Left kidney (tissue), 8 donors: ENCODE measurements at places on chromosomes 2 and 18. TPM values are rescaled to one million over a fixed set of nuclear protein-coding genes. Genes with fewer than 3 reads are reported as not detected.
A peak's percentile ranks its signal among the peaks of the same experiment; 100 is the strongest.

The DSC1 gene
- 2.9 TPM for polyA plus RNA-seq

The DNAJB2 gene
- 62.9 TPM for polyA plus RNA-seq

The LTBP1 gene
- 85.2 TPM for polyA plus RNA-seq

The ADCYAP1 gene
- polyA plus RNA-seq = 0.10 TPM

The SLC30A3 gene
- 6.2 TPM for polyA plus RNA-seq

The RFX8 gene
- 0.98 TPM for polyA plus RNA-seq

The LDLRAD4 gene
- 9.7 TPM for polyA plus RNA-seq

The LIMS4 gene
- polyA plus RNA-seq = 2.1 TPM

The PLCD4 gene
- polyA plus RNA-seq = 11.9 TPM

GRCh38 chr2:95267458-95268210, 6.6 kb upstream of the PROM2 start:
- no peak for DNase-seq

DNA sequence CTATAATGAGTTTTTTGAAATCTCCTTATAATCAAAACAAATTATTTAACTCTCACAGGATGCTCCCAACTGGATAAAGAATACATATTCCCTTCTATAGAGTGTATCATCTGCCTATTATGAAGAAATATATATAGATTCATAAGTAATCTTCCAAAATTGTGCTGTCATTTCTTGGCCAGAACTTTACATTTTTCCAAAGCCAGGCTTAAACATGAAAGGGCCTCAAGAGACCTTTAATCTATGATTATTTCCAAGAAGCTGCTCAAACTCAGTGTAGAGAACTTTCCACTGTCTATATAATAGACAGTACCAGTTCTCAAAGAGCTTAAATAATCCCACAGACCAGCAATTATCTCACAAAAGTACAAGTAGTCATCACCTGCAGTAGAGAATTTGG, 211.0 kb downstream of the AKAIN1 start:
- no peak for DNase-seq

- DNase-seq = no peak
These were observed 21.5 kb upstream of the CAB39 start for GRCh38 chr2:230691005-230691647.

- DNase-seq = no peak
These were observed 119.4 kb downstream of the PARD3B start for GRCh38 chr2:204664708-204665121.

DNA sequence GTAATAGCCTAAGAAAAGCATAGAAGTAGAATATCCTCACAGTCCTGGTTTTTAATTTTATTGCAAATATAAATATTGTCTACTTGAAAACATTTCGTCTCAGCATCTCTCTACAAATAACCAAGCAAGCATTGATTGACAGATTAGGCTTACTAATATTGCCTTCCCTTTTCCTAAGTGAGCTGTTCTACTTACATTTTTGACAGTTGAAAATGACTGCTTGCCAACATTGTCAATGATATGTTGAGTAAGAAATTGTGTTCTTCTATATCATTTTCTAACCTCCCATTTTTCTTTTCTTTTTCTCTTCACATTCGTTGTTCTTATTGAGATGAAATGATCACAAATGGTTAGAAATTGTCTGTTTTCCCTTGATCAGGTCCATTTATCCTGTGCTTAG, 47.0 kb upstream of the STK39 start:
- DNase-seq = no peak

- peak; percentile 31 for DNase-seq
These were observed 8.4 kb upstream of the POU3F3 start for GRCh38 chr2:104845552-104845931.

DNA sequence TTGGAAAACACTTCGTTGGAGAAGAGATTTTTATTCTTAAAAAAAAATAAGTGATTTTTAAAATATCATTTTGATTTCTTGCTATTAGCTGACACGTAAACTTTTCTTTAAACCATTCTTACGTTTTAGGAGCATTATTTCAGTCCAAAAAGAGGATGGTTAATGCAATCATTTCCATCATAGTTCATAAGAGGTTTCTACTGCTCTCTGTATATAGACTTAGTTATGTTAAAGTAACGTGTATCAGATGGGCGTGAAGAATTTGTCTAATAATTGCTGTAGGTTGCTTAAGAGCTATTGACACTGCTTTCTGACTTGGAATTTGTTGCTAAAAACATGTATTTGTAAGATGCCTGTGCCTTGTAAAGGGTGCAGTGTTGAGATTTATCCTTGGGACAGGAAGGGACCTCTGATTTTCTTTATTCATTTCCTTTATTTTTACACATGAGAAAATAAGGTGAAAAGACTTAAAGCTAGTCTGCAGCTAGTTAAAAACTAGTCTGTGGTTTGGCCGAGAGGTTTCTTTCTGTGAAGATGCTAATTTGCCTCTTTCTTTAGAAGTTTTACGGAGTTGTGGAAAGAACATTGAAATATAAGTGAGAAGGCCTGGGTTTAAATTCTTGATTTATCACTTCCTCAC, 2.9 kb downstream of the ANKRD12 start:
- DNase-seq = no peak

- no peak for DNase-seq
These were observed 3.8 kb upstream of the TBR1 start for GRCh38 chr2:161412346-161412745.

- DNase-seq = peak; percentile 43
These were observed 638 bp downstream of the ST6GAL2 start for GRCh38 chr2:106885329-106885728.

DNA sequence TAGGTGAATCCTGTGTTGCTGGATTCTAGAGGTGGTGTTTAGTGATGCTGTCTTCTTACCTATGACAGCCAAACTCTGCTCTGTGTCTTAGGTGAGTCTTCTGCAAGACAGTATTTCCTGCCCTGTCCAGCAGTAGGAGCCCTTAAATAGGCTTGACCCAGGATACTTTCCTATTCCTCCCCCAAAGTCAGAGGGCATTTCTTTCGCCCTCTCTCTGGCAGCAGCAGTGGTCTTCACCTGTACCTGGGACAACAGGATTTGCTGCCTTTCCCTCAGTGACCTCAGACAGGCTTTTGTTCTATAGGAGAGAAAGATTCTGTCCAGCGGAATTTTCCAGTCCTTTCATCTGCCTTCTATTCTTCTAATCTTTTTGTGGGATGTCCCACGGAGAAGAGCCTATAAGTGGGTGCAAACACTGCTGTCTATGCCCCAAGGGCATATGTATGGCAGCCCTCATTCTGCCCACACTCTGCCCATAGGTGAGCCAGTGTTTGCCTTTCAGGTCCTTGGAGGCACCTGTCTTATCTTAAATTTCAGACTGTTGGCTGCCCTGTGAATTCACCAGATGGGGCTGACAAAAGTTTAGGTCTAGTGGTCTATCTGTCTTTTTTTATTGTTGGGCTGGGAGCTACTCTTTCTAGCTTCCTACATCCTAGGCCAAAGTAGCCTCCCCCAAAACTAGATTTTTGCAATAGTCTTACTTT, 177.3 kb upstream of the SPOPL start:
- no peak for DNase-seq

- no peak for DNase-seq
These were observed 20.3 kb upstream of the MARCO start for GRCh38 chr2:118921646-118922045.

DNA sequence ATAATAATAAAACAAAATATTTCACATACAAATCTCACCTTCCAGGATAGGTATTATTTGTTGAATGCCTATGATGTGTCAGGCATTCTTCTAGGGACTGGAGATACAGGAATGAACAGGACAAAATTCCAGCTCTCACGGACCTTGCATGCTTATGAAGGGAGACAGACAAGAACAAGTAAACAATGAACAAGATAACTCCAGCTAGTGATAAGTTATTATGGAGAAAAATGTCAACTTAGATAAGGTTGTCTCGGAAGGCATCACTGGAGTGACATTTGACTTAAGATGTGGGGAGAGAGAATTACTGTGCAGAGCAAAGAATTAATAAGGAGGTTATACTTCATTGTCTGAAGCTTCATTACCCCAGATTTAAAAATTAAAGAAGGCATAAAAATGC, 836.7 kb downstream of the SOCS6 start:
- no peak for DNase-seq

DNA sequence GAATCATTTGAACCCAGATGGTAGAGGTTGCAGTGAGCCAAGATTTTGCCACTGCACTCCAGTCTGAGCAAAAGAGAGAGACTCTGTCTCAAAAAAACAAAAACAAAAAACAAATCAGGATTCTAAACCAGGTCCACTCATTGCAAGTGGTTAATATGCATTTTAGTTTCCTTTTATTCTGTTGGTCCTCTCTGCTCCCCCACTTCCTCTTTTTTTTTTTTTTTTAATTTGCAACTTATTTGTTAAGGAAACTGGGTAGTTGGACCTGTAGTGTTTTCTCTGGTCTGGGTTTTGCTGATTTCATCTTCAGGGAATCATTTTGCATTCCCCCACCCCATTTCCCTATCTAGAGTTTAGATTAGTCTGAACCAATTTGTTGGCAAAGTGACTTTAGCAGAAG, 14.0 kb downstream of the FER1L5 start:
- no peak for DNase-seq

DNA sequence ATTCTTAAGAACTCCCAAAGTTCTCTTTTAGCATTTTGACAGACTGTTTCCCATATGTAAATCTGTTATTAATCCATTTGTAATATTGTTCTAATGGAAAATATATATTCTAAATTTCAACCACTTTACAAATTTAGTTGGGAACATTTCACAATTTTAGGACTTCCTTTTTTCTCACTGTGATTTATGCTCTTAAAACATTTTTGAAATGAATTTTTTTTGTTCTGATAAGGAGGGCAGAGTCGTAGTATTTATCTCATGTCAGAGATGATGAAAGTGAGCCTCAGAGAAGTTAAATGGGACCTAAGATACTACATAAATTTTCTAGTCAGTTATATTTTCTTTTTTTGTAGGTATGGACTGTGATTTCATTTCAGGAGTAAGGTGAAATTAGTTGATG, 26.6 kb downstream of the RASGRP3 start:
- DNase-seq = no peak

DNA sequence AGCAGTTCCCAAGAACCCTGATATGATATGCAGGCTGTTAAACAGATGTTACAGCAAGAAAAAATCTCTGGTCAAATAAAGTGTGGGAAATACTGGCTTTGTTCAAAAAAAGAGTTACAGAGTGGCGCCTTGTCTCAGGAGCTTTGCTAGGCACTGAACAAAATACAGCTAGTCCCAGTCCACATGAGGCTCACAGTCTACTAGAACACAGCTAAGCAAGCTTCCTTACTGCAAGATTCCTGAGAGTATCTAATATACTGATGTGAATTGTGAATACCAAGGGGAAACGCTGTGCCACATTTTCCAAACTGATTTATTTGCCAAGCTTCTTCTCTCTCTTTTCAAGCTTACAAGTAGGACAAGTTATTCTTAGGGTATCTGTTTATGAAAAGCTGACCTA, 188.8 kb upstream of the NABP1 start:
- no peak for DNase-seq

DNA sequence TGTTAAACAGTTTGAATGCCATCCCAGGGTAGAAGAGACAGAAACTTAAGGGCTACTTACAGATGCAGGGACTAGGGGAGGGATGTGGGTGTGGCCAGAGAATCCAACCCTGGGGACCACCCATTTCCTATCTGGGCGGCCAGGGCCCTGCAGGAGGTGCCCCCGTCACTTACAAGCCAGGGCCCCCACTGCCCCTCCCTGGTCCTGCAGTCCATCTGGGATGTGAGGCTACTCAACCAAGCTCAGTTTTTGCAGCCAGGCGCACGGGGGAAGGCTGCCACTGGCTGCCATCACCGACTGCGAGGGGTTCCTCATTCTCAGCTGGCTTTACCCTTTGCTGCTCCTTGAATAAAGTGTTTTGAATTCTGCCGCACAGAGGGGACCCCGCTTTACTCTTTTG, 42.1 kb downstream of the RRM2 start:
- no peak for DNase-seq
